Right lobe of liver (tissue), 6 donors: ENCODE measurements at places on chromosomes 12 and 14. TPM values are rescaled to one million over a fixed set of nuclear protein-coding genes. Genes with fewer than 3 reads are reported as not detected.

DNA sequence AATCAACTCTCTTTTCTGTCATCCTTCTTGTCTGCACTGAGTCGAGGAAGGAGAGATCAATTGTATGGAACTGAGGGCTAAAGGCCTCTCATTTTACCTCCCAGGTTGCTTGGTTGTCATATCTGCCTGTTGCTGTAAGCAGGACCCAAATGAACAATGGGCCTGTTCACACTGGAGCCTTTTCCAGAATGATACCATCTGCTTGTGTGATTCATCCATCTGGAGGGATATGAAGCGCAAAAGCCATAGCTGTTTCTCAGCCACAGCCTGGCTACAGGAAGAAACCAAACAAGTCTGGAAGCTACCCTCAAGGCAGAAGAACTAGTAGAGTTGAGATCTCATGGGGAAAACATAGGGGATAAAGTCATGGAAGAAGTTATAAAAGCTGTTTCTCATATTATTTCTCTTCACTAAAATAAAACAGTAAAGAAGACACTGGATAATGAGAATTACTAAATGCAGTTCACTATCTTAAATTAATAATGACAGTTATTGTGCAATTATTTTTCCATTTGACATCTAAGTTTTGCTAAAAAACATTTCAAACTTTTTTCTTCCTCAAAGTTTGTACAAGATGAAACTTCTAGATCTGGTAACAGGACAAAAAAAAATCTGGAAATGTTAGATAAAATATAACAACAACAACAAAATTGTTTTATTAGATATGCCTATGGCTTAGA lies 106.3 kb downstream of the SPTSSA start:
- no peaks in the 10 kb centered on the region for H3K36me3 ChIP-seq
- no peaks in the 10 kb centered on the region for H3K27me3 ChIP-seq
- no peaks in the 10 kb centered on the region for H3K4me1 ChIP-seq
- DNase-seq = no peak
- no peak overlapping the region for H3K4me3 ChIP-seq

FUT8 gene
- 3.9 TPM for total RNA-seq

GRCh38 chr14:33275879-33276278 lies 337.2 kb downstream of the NPAS3 start:
- H3K4me1 ChIP-seq = no peaks in the 10 kb centered on the region
- H3K36me3 ChIP-seq = no peaks in the 10 kb centered on the region
- no peak overlapping the region for H3K27ac ChIP-seq
- no peak overlapping the region for H3K4me3 ChIP-seq

DNA sequence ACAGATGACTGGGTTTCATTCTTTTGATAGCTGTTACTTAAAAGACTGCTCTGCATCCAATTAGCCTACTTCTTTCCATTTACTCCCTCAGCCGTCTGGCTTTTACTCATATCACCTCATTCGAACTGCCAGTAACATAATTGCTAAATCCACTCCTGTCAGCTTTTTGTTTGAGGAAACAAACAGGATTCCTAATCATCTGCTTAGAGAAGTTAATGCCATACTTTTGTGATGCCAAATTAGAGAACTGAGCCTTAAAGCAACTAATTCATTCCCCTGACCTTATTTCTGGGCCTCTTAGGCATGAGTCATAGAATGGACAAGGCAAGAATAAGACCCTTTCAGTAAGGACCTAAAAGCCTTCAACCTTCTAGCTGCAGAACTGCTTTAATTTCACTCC lies 2.9 kb downstream of the OXA1L start:
- no peak for DNase-seq
- no peak overlapping the region for H3K4me3 ChIP-seq
- H3K27me3 ChIP-seq = no peaks in the 10 kb centered on the region
- H3K27ac ChIP-seq = no peak overlapping the region

NTS gene
- total RNA-seq = 0.24 TPM

IL26 gene
- total RNA-seq = not detected

- no peak overlapping the region for H3K4me3 ChIP-seq
Measured at GRCh38 chr14:64572386-64573104, 22.8 kb downstream of the PPP1R36 start.

NUAK1 gene
- total RNA-seq = 4.0 TPM

- H3K4me3 ChIP-seq = no peak overlapping the region
- no peaks in the 10 kb centered on the region for H3K27me3 ChIP-seq
- H3K36me3 ChIP-seq = no peaks in the 10 kb centered on the region
Measured at GRCh38 chr12:75890660-75891059, 140.9 kb downstream of the PHLDA1 start.

DNA sequence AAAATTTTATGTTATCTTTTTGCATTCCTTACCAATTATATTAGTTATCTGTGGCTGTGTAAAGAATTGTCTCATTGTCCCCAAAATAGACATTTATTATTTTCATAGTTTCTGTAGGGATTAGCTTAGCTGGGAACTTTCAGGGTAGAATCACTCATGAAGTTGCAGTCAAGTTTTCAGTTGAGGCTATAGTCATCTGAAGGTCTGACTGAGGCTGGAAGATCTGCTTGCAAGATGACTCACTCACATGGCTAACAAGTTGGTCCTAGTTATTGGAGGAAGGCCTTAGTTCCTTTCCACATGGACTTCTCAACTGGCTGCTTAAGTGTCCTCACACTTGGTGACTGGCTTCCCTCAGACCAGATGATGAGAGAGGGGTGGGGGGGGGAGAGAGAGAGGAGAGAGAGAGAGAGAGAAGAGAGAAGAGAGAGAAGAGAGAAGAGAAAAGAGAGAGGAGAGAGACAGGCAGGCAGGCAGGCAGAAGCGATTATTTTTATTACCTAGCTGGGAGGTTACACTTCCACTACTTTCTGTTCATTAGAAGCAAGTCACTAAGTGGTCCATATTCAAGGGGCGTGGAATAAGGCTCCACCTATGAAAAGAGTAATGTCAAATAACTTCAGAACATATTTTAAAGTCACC lies 6.4 kb downstream of the AP5M1 start:
- no peak overlapping the region for H3K4me3 ChIP-seq
- no peaks in the 10 kb centered on the region for H3K36me3 ChIP-seq
- H3K27me3 ChIP-seq = no peaks in the 10 kb centered on the region
- H3K27ac ChIP-seq = no peak overlapping the region

VDR gene
- 0.19 TPM for total RNA-seq

GRCh38 chr12:5512601-5512970 lies 80.7 kb downstream of the NTF3 start:
- H3K27me3 ChIP-seq = no peaks in the 10 kb centered on the region
- no peak for DNase-seq
- no peaks in the 10 kb centered on the region for H3K4me1 ChIP-seq
- no peaks in the 10 kb centered on the region for H3K36me3 ChIP-seq
- no peak overlapping the region for H3K27ac ChIP-seq
- no peak overlapping the region for H3K4me3 ChIP-seq

- DNase-seq = no peak
- H3K27ac ChIP-seq = no peak overlapping the region
- H3K4me1 ChIP-seq = no peaks in the 10 kb centered on the region
Measured at GRCh38 chr12:130764073-130764472, 48.0 kb upstream of the RIMBP2 start.

- H3K27ac ChIP-seq = no peak overlapping the region
- no peak for DNase-seq
- no peaks in the 10 kb centered on the region for H3K36me3 ChIP-seq
- H3K4me3 ChIP-seq = no peak overlapping the region
- H3K27me3 ChIP-seq = no peaks in the 10 kb centered on the region
- no peaks in the 10 kb centered on the region for H3K4me1 ChIP-seq
Measured at GRCh38 chr14:70441641-70442040, 10.3 kb upstream of the ADAM21 start.

- DNase-seq = no peak
- no peaks in the 10 kb centered on the region for H3K4me1 ChIP-seq
- H3K27ac ChIP-seq = no peak overlapping the region
- no peaks in the 10 kb centered on the region for H3K27me3 ChIP-seq
- H3K4me3 ChIP-seq = no peak overlapping the region
- H3K36me3 ChIP-seq = no peaks in the 10 kb centered on the region
Measured at GRCh38 chr12:94318181-94318580, 141.5 kb downstream of the CEP83 start.

NXPH4 gene
- total RNA-seq = not detected

DNA sequence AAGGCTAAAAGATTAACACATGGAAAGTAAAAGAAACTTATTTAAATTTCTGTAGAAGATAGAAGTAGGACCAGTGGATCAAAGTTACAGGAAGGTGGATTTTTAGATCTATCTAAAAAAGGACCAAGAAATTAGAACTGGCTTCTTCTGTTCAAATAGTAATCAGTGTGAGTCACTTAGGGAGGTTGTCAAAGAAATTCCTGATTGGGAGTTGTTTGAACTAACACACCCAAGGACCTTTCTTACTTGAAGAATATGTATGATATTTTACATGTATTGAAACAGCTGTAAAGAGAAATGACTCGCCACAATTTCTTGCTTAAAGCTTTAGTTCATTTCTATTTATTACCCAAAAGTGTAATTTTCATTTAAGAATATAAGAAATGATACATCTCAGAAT lies 256.9 kb downstream of the RAD51B start:
- no peak overlapping the region for H3K4me3 ChIP-seq
- DNase-seq = no peak
- H3K36me3 ChIP-seq = no peaks in the 10 kb centered on the region
- no peaks in the 10 kb centered on the region for H3K4me1 ChIP-seq
- H3K27me3 ChIP-seq = no peaks in the 10 kb centered on the region

GRCh38 chr12:6317693-6318439 lies 7.4 kb downstream of the PLEKHG6 start:
- DNase-seq = no peak
- H3K36me3 ChIP-seq = no peaks in the 10 kb centered on the region
- H3K27ac ChIP-seq = no peak overlapping the region
- H3K27me3 ChIP-seq = no peaks in the 10 kb centered on the region
- no peak overlapping the region for H3K4me3 ChIP-seq
- no peaks in the 10 kb centered on the region for H3K4me1 ChIP-seq

GRCh38 chr12:71799106-71799505 lies 40.5 kb upstream of the TBC1D15 start:
- no peak for DNase-seq
- no peak overlapping the region for H3K4me3 ChIP-seq
- no peaks in the 10 kb centered on the region for H3K27me3 ChIP-seq
- H3K27ac ChIP-seq = no peak overlapping the region
- no peaks in the 10 kb centered on the region for H3K4me1 ChIP-seq

GRCh38 chr12:49703647-49704137 lies 3.5 kb downstream of the FMNL3 start:
- no peak for DNase-seq
- no peaks in the 10 kb centered on the region for H3K27me3 ChIP-seq
- no peak overlapping the region for H3K27ac ChIP-seq
- no peaks in the 10 kb centered on the region for H3K36me3 ChIP-seq

DIO3 gene
- not detected for total RNA-seq

PSMA3 gene
- 120 TPM for total RNA-seq

TAS2R19 gene
- 1.1 TPM for total RNA-seq

DNA sequence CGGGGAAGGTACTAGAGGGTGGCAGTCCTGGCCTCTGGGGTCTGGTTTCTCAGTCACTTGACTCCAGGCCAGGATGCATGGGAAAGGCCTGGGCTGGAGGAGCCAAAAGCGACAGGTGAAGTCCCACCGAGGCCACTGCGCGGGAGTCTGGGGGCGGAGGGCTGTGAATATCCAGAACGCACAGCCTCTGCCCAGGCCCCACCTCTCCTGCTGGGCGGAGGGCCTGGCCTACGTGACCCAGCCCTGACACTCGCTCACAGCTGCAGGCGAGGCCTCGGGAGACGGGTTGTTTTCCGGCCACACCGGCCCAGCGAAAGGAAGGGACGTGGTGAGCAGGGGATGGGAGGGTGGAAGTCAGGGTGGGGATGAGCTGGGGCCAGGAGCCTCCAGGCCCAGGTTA lies 91.2 kb downstream of the RFLNA start:
- no peak for DNase-seq
- H3K27me3 ChIP-seq = no peaks in the 10 kb centered on the region
- H3K36me3 ChIP-seq = no peaks in the 10 kb centered on the region

GRCh38 chr12:109359131-109359690 lies 11.5 kb downstream of the MYO1H start:
- no peaks in the 10 kb centered on the region for H3K36me3 ChIP-seq
- H3K4me3 ChIP-seq = no peak overlapping the region
- H3K27me3 ChIP-seq = no peaks in the 10 kb centered on the region
- H3K27ac ChIP-seq = no peak overlapping the region

GRCh38 chr14:54650959-54651351 lies 84.0 kb downstream of the SAMD4A start:
- DNase-seq = no peak
- H3K36me3 ChIP-seq = no peaks in the 10 kb centered on the region
- H3K4me3 ChIP-seq = no peak overlapping the region
- peak overlapping the region; percentile 16 for H3K27ac ChIP-seq
- no peaks in the 10 kb centered on the region for H3K27me3 ChIP-seq
- no peaks in the 10 kb centered on the region for H3K4me1 ChIP-seq

TAS2R43 gene
- total RNA-seq = not detected

DNA sequence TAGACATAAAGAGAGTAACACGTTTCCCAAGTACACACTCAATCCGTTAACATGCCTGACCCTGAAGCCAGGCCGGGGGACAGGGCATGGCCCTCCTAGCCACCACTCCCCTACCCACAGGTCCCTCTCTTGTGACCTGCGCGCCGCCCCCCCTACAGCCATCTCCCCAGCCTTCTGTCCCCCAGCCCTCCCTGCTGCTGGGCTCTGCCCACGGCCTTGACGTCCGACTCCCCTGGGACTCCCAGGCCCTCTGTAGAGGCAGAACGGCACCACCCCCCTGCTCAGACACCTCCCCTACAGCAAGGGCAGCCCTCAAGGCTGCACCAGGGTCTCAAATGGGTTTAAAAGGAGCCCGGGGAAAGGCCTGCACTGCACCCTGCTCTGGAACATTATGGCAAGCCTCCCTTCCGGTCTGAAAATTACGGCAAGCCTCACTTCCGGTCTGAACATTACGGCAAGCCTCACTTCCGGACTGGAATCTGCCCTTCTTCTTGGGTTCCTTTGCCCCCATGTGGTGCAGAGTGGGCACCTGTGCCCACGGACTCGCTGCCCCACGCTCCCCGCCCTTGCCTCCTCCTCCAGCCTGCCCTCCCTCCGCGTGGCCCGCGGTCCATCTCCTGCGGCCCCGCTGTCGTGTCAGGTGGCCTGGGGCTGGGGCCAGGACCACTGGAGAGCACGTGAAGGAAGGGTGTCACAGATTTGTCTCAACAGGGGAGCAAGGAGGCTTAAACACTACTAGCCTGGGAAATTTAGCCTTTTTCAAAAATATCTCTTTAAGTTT lies 77.6 kb downstream of the MOK start:
- no peak for DNase-seq
- no peak overlapping the region for H3K4me3 ChIP-seq
- H3K27me3 ChIP-seq = no peaks in the 10 kb centered on the region
- no peak overlapping the region for H3K27ac ChIP-seq
- H3K36me3 ChIP-seq = no peaks in the 10 kb centered on the region

CLEC4A gene
- total RNA-seq = 0.99 TPM

DNA sequence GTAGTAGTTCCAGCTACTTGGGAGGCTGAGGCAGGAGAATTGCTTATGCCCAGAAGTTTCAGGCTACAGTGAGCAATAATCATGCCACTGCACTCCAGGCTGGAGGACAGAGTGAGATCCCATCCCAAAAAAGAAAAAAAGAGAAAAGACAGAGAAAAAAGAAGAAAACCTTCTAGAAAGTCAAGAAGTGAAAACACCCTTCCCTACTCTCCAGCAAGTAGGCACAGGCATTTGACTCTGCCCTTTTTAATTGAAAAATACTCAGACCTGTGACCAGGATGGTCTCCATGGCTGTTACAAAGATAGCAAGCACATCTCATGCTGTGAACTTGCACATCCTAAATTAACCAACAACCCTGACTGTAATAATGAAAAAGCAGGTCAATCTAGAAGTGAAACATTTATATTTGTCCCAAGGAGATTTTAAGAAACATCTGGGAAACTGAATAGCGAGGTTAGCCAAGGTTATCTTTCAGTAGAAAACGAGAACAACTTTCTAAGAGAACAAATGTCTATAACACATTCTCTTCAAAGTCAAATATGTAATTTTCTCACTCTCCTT lies 2.0 kb downstream of the TMTC1 start:
- no peaks in the 10 kb centered on the region for H3K36me3 ChIP-seq
- H3K27me3 ChIP-seq = no peaks in the 10 kb centered on the region
- no peaks in the 10 kb centered on the region for H3K4me1 ChIP-seq
- no peak for DNase-seq
